ENCODE measurements at places on chromosomes 7 and 10. TPM values are rescaled to one million over a fixed set of nuclear protein-coding genes. Genes with fewer than 3 reads are reported as not detected.

CNTNAP2 gene
- under 0.01 TPM for total RNA-seq

HGF gene
- 30.3 TPM for total RNA-seq

TRIM74 gene
- total RNA-seq = under 0.01 TPM

VSTM2A gene
- not detected for total RNA-seq

FAM20C gene
- 137 TPM for total RNA-seq
